Activated CD4-positive, alpha-beta T cell treated with anti-CD3 and anti-CD28 coated beads, Interleukin-2, amount 50 U/mL, for 48 hours (primary cell): ENCODE measurements at places on chromosomes 7 and 10.

GRCh38 chr7:98186452-98187137 is 24.6 kb upstream of the BHLHA15 start:
- DNase-seq: no peak

GRCh38 chr7:100827330-100828226 is at the start of gene EPHB4:
EPHB4 (minus strand) TSS chr7:100827523; CDS start chr7:100827030, 493 bp downstream.
- DNase-seq: peak; percentile 35

DNA sequence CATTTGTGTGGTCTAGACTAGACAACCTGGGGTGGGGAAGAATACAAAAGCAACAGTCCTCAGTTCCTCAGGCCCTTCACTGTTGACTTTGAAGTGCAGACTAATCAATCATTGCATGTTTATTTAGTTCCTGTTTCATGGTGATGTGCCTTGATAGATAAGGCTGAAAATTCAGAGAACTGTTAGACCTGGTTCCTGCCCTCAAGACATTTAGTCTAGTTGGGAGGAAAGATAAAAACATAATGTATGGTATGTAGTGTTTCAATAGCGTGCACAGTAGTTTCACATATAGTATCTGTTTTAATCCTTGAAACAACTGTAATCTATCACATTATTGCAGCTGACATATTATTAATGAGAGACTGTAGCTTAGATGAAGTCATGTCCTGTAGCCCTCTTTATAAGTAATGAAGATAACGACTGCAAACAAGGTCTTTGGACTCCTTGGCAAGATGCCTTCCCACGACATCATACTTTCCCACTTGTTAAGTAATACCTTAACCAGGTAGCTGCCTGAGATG is 124.0 kb downstream of the CELF2 start:
- DNase-seq: no peak

GRCh38 chr7:89401099-89401498 is 605.6 kb upstream of the TEX47 start:
- DNase-seq: no peak

- no peak for DNase-seq
These were observed 119.7 kb upstream of the YAE1 start for GRCh38 chr7:39446546-39446945.

GRCh38 chr10:120953897-120954296 is 102.7 kb downstream of the WDR11 start:
- DNase-seq: no peak

GRCh38 chr7:8154272-8154671 is 107.7 kb downstream of the ICA1 start:
- DNase-seq: no peak

GRCh38 chr7:44325201-44325671 is at the start of gene CAMK2B:
CAMK2B (minus strand) TSS chr7:44325594; CDS start chr7:44325421, 173 bp downstream.
- no peak for DNase-seq

DNA sequence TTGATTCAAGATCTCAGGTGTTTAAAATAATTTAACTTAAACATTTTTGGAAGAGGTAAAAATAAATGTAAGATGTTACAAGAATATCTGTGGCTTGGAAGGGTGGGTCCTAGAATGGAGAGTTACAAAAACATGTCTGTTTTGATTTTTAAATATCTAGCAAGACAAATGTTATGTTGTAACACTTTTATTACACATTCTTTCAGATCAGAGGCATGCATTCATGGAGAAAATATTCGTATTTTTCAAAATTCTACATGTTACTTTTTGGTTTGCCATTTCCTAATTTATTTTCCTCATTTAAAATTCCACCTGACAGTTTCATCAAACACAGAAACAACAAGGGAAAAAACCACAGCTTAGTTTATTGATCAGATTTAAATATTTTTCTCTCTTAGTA is 10.0 kb downstream of the WBP1L start:
- no peak for DNase-seq

DNA sequence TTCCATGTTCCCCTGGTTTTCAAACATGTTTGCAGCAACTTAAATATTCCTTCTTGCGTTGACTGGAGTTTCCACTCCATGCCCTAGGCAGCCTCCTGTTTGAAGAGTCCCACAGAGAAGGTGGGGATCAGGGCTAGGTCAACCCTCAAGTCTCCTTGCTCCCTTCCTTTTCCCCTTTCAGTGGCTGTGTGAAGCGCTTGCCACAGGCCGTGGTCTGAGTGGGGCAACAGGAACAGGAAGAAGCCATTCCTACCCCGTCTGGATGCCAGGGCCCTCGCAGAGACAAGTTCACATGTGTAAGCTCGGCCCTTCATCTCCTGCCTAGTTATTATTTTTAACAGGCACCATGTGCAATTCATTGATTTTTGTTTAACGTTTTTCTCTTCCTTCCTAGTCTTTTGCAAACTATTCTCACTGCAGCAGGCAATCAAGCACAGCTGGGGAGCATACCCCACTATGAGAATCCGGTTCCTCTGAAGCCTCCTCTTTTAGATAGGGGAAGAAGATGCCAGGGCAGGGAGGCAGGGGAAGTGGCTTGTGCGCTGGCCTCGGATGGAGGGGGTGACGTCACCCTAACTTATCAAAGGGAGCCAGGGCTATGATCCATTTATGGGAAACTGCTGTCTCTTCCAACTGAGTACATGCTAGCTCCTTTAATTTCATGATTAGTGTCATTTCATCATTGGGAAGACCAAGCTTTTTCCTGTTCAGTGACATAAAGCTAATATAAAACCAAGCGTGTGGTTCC is 64.2 kb downstream of the PRLHR start:
- DNase-seq: no peak

- no peak for DNase-seq
These were observed 1.4 kb downstream of the MTURN start for GRCh38 chr7:30136117-30136731.

DNA sequence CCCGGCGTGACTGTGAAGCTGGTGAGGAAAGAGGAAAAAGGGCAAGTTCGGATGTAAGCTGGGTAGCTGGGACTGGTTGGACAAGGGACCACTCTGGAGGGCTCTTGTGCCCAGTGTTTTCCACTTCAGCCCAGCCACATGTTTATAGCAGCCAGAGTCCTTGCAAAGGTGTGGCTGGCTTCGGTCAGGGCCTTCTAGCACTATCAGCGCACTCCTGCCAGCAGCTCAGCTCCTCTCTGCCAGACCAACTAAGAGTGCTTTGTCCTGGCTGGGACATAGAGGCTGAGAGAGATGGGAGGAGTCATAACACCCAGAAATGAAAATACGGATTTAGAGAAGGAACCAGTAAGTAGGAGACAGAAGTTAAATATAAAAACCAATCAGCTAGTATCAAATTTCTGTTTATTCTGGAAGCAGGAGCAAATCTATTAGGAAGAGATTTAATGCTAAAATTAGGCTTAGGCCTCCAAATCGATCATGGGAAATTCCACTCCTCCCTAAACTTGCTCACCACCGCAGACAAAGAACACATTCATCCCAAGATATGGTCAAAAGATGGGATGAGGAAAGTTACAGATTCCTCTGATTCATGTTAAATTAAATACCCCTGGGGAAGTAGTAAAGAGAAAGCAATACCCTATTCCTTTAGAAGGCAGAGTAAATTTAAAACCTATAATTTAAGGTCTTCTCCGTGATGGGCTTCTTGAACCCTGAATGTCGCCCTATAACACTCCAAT is 135.0 kb downstream of the RALA start:
- no peak for DNase-seq

- no peak for DNase-seq
These were observed 144.4 kb upstream of the CELF2 start for GRCh38 chr10:10873289-10873688.

- no peak for DNase-seq
These were observed 113.7 kb downstream of the SVOPL start for GRCh38 chr7:138587485-138587884.

DNA sequence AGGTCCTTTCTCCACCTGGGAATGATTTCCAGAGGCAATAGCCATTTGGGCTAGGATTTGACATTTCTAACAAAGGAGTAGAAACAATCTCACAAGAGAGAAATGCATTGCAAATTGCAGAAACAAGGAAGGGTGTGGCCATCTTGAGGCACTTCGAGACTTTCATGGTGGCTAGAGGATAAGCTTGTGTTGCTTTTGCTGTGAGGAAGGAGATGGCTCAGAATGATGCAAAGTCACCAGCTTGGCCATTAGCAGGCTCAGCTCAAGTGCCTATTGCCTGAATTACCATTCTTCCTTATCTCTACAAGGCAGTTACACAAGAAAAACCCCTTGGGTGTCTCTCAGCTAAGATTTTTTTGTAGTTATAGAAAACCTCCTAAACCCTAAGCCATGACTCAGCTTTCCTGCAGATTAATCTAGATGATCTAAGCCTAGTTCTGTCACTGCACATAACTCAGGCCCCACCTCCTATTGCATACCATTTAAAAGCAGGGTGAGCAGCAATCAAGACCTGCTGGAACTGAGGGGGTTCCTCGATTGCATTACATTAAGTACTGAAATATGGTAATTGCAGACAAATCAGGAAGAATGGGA is 683.1 kb downstream of the NRG3 start:
- DNase-seq: no peak

DNA sequence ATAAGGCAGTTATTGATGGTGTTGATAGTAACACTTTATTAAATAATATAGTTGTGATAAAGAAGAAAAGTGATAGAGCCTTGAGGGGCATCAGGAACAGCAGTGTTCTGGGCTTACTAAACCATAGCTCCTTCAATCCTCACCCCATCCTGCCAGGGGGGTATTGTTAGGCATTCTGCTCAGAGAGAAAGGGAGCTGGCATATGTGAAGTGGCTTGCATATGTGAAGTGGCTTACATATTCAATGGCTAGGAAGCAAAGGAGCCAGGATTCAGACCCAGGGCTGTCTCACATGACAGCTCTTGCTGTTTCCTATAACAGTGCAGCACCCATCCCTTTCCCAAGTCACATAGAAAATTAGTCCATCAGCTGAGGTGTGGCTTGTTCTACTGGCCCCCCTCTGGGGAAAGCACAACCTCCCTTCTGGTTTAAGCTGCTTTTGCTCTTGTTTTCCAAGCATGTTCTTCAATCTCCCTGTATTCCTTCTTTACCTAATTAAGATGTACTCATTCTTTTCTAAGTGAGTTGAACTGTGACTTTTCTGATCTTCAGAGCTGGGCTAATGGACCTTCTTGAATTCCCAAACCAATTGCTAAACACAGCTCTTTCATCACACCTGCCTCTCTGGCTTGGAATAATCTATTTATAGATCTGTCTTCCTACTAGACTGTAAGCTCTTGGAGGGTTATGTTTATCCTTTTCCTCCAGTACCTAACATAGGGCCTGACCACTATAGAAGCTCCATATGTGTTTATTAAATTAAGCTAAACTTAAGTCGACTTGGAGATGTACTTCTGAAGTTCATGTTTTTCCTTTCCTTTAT is 108.7 kb upstream of the GLI3 start:
- DNase-seq: no peak

DNA sequence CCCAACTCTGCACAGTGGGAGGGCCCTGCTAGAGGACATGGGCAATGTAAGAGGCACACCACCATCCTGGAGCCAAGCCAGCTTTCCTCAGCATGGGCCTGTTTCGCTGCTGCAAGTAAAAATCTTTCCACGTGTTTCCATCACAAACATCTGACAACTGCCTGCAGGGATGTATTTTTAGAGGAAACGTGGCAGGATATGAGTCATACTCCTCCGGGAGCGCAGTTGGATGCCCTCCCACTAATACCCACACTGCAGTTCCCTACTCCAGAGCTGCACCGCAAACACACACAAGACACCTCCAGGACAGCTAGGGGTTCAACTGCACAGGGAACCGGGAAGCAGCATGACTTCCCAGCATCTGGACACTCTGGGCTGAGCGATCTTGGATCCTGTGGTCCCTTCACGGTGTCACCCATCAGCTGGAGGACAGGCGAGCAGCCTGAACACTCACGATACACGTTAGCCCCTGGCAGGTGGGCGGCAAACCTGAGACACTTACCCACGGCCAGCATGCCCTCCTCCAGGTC is 26.1 kb downstream of the PLAC9 start:
- no peak for DNase-seq

- no peak for DNase-seq
These were observed 6.7 kb downstream of the SKAP2 start for GRCh38 chr7:26857506-26858240.

- no peak for DNase-seq
These were observed 40.1 kb downstream of the AKR1E2 start for GRCh38 chr10:4865945-4866661.

- peak; percentile 18 for DNase-seq
These were observed 2.5 kb downstream of the TNRC18 start for GRCh38 chr7:5420881-5421713.

- no peak for DNase-seq
These were observed 122.0 kb upstream of the INSYN2A start for GRCh38 chr10:127318396-127318795.

DNA sequence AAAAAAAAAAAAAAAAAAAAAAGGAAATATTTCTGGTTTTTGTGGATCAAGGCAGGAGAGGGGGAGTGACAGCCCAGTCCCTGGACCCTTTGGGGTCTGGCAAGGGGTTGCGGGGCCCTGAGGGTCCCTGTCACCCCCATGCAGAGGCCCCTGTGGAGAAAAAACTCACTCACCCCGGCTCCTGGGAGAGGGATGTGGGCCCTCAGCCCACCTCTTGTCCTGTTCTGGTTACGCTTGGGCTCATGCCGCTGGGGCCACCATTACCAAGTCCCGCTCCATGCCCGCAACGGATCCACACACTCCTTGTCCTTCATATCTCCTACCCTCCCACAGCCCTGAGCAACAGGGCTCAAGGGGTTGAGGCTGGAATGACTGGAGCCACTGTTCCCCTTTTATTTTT is 1.0 kb upstream of the TMEM184A start:
- DNase-seq: no peak

DNA sequence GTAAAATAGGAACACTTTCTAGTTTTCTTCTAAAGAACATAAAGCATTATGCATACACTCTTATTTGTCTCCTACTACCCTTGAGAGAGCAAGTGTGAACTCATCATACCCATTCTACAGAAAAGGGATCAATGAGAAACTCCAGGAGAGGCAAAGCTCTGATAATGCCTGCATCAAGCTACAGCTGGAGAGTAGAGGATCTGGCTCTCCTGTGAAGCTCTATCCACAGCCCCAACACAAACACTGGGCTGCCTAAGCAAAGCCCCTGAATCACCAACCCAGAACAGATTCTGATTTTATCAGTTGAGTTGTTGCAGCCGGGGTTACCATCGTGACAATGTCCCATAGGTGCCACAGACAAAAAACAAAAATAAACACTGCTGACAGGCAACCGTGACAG is 74.9 kb downstream of the NUDCD3 start:
- no peak for DNase-seq

- DNase-seq: no peak
These were observed 263.1 kb upstream of the CXCL12 start for GRCh38 chr10:44647877-44648542.

- DNase-seq: no peak
These were observed 131.1 kb downstream of the WDR37 start for GRCh38 chr10:1187151-1187854.

- DNase-seq: no peak
These were observed 153.1 kb downstream of the TRIL start for GRCh38 chr7:28804990-28805389.

GRCh38 chr10:57689596-57690297 is 577.9 kb downstream of the IPMK start:
- DNase-seq: no peak

DNA sequence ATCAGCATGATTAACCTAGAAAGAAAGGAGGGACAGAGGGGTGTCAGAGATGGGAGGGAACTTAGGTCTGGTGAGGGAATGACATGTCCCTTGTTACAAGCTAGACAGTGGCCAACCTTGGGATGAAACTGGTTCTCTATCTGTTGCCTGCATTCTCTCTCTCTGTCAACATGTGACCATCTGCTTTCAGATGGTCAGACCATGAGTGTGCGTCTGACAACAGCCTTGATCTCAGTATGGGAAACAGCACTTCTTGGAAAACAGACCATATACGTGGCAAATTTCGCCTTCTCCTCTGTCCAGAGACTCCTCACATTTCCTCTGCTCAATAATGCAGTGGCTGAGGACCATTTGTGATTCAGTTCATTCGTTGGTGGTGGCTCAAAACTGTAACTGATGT is 845.9 kb downstream of the TYW1 start:
- no peak for DNase-seq
